OCI-LY7 (cell line): ENCODE measurements at places on chromosomes 3 and 15. TPM values are rescaled to one million over a fixed set of nuclear protein-coding genes. Genes with fewer than 3 reads are reported as not detected.

The VGLL3 gene
- total RNA-seq, result not detected in 2 replicates

The SLC30A4 gene
- total RNA-seq, result 3.5 and 4.3 TPM in 2 replicates

The LRRN1 gene
- not detected in 2 replicates for total RNA-seq

The PRRT3 gene
- total RNA-seq, result 4.1 and 4.3 TPM in 2 replicates

The FOXL2NB gene
- total RNA-seq, result not detected in 2 replicates

The SPATA12 gene
- total RNA-seq, result 0.13 and 0.20 TPM in 2 replicates

The NR2F2 gene
- not detected in 2 replicates for total RNA-seq

The SH3BP5 gene
- 24.8 and 31.3 TPM in 2 replicates for total RNA-seq

The CCRL2 gene
- total RNA-seq, result 2.2 and 2.4 TPM in 2 replicates

The ICE2 gene
- total RNA-seq, result 78.1 and 80.1 TPM in 2 replicates

The WDR72 gene
- not detected in 2 replicates for total RNA-seq

The CADM2 gene
- not detected in 2 replicates for total RNA-seq

The ATP13A4 gene
- total RNA-seq, result 0.70 and 2.5 TPM in 2 replicates

The TUSC7 gene
- not detected in 2 replicates for total RNA-seq

The FGD5 gene
- 0.21 TPM in 1 of 2 replicates, not detected in the other for total RNA-seq

The LXN gene
- 4.8 and 5.5 TPM in 2 replicates for total RNA-seq

The C15orf40 gene
- 37.9 and 45.8 TPM in 2 replicates for total RNA-seq

The ELP6 gene
- total RNA-seq, result 84.6 and 92.5 TPM in 2 replicates

The GP5 gene
- not detected in 2 replicates for total RNA-seq
